Stimulated activated CD4-positive, alpha-beta T cell treated with anti-CD3 and anti-CD28 coated beads, Interleukin-4, amount 100 ng/mL, for 48 hours (primary cell): ENCODE measurements at places on chromosomes 1 and 21.

GRCh38 chr1:64663668-64664067 is 81.2 kb upstream of the RAVER2 start:
- DNase-seq: no peak

DNA sequence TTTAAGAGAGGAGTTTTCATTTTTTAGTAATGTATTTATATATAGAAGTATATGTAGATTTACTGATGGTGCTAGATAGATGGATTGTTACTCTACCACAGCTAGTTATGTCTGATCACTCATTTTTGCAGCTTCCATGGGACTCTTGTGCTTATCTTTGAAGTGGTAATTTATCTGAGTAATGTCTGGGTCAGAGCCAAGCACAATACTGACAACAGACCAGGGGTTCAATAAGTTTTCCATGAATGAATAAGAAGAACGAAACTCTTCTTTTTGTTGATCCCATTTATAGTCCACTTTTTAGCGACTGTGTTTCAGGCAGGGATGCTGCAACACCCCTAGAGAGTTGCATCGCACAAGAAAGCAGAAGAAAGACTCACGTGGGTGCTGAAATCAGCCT is 935.2 kb downstream of the PLA2G4A start:
- no peak for DNase-seq

- no peak for DNase-seq
Measured at GRCh38 chr21:28325618-28326017, 667.1 kb downstream of the LTN1 start.

DNA sequence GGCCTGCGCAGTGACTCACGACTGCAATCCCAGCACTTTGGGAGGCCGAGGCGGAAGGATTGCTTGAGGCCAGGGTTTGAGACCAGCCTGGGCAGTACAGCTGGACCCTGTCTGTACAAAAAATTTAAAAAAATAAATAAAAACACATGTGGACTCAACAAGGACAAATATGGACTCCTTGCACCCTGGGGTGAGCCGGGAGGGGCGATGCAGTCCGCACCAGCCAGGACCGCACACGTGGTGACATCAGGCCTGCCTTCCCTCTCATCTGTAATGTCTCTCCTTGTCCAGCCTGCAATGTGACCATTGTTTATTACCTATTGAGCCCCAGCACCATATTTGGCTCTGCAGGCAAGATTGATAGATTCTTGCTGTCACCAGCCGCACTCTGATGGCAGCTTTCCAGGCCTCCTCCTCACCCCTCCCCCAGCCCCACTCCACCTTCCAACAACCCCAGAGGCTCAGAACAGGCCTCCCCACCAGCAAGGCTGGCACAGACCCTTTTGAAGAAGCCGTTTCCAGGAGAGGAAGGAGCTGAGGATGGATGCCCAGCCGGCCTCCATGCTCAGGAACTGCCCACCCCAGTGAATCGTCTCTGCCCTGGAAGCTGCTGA is 55.2 kb downstream of the IRF2BP2 start:
- DNase-seq: no peak

GRCh38 chr1:222634180-222635013 is 16.5 kb downstream of the MIA3 start:
- DNase-seq: peak; percentile 58

GRCh38 chr1:162485236-162485635 is 12.4 kb upstream of the UHMK1 start:
- no peak for DNase-seq

GRCh38 chr1:208198236-208198635 is 45.9 kb downstream of the PLXNA2 start:
- no peak for DNase-seq

DNA sequence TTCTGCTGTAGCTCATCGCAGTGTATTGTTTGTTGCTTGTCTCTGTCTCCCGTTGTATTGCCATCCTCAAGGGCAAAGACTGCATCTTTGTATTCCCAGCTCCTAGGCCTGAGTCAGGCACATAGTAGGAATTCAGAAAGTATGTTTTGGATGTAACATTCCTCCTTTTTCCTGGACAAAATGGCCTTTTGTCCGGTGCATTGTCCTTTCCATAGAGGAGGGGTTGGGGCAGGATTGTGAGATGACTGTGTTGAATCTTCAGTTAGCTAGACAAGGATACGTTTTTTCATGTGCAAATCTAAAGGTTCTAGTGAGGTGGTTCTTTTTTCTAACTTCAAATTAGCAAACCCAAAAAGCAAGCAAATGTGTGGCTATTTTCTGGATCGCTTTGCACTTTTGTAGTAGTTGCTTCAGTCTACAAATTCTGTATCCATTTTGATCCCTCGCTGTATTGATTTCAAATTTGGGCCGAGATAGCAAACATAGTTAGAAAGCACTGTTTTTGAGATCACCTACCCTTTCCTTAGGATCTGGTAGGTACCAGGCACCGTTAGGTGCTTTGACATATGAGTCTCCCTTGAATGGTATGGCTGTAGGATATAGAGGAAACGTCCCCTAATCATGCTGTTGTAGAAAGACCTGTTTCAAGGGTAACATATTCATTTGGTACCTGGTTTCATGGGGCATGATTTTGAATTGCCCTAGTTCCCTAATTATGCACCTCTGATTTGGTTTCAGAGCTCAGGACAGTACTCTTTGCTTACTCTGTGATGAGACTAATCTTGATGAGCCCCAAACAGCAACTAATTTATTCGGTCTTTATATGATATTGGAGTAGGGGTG is 1.2 kb downstream of the PPP1R8 start:
- no peak for DNase-seq

DNA sequence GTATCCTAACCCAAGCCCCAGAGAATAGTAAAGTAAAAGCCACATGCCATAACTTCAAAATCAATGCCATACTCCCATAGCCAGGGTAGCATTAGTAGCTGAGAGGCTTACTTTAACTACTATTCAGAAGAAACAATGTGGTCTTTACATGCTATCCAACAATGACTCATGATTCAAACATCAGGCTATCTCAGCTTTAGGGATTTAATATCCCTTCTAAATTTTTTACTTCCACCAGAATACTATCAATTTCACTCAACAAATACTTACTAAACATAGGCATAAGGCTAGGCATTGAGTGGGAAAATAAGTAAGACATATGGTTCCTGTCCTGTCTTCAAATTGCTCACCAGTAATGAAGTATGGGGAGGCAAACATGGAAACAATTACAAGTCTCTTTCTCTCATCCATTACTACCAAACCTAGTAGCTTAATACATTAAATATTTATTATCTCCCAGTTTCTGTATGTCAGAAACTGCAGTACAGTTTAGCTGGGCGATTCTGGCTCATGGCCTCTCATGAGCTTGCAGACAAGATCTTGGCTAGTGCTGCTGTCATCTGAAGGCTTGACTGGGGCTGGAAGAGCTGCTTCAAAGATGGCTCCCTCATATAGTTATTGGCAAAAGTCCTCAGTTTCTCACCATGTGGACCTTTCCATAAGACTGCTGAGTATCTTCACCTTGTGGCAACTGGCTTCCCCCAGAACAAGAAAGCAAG is 30.7 kb downstream of the EVI5 start:
- DNase-seq: no peak

DNA sequence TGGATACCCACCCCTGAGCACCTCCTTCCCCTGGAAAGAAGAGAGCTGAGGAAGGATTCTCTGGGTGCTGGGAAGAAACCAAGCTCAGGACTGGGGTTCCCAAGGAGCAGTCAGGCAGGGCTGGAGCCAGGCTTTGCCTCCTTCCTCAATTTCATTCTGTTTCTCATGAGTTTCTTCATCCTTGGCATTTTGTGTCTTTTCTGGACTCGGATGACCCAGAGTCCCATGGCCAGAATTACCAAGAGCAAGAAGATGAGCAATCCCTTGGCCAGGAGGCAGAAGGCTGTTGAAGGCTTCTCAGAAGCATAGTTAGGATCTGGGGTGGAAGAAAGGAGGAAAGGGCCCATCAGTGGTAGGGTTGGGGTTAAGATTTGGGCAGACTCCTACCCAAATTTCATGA is 2.5 kb downstream of the SLAMF9 start:
- no peak for DNase-seq

- DNase-seq: no peak
Measured at GRCh38 chr1:12047120-12047876, 15.8 kb upstream of the TNFRSF8 start.

DNA sequence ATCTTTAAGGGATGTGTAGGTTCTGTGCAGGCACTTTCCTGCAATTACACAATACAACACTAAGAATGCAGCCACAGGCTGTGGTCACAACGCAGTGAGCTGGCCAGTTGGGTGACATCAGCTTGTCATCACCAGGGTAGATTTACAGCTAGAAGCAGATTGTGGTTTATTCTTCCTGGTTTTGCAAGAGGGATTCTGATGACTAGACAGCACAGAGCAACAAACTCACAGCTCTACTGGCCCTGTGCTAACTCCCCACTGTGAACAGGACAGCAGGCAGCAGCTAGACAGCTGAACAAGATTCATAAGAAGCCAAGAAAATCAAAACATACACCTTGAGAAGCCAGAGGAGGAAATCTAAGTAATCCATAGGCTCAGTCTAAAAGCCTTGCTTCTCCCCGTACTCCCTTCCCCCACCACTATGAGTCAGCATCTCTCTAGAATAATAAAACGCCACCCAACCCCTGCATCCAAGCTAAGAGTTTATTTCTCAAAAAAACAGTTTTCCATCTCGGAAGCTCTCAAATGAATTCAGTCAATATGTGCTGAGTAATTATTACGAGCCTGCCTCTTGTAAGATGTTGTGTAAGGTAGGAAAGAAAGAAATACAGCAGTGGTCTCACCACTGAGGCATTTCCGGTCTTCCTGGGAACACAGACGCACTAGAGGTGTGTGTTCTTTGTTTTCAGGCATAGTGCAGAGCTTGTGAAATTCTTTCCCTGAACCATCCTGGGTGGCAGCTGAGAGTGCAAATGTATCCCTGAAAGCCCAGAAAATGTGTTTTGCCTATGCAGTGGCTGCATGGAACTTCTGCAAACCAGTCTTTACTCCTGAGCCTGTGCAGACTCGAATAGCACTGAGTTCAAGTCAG is 162.8 kb downstream of the NTPCR start:
- peak; percentile 12 for DNase-seq

GRCh38 chr1:155012776-155013602 is 10.4 kb downstream of the ZBTB7B start:
- DNase-seq: no peak

DNA sequence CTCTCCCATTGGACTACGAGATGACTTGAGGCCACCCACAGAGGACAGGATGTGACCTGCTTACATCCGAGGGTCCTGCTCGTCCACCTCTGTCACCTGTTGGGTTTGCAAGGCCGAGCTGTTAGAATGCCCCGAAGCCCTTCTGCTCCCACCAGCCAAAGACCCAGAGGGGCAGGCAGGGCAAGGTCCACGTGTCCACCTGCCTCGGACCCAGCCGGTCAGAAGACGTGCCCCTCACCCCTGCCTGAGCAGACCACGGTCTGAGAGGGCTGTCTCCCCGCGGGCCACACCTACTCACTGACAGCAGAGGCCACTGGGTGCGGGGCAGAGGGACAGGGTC is 30.3 kb upstream of the TRAPPC10 start:
- DNase-seq: no peak

- no peak for DNase-seq
Measured at GRCh38 chr21:25887646-25888306, 153.0 kb downstream of the GABPA start.

DNA sequence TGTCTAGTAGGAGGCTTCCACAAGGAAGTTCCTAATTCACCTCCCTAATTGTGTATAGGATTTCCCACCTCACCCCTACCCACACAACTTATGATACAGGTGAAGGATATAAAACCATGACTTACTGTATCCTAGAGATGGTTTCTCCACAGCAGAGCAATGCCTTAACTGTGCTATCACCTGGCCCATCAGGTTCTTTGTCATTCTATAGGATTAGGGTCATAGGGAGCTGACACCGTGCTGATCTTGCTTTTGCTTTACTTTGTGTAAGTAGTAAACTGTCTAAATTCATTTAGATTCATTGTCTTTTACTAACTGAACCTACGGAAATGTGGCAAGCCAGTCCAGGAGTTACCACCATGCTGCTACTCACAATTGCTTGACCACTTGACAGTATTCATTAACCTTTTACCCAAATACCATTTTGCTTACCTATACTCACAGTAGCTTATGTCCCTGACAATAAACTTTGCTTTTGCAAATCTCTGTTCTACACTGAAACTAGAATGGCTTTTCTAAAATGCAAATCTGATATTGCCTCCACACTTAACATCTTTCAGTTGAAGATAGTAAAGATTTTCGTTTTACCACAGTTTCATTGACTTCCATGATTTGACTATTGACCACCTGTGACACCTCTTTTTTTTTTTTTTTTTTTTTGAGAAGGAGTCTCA is 147.6 kb downstream of the IFI44 start:
- no peak for DNase-seq

DNA sequence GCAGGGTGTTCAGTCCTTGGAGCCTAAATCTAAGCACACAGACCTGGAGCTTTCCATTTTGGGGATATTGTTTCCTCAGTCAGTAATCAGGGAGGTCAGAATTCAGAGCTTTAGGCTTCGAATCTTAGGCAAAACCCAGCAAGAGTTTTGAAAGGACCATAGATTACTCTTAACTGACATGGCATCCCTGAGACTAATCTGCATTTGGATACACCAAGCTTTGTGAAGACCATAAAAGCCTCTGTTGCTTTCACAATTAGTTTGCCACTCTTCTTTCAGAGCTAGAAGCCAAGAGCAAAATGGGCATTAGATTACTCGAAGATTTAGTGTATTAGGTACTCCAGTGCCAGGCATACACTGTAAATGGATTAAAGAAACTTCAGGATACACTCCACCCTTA is 131.8 kb upstream of the GREM2 start:
- no peak for DNase-seq

DNA sequence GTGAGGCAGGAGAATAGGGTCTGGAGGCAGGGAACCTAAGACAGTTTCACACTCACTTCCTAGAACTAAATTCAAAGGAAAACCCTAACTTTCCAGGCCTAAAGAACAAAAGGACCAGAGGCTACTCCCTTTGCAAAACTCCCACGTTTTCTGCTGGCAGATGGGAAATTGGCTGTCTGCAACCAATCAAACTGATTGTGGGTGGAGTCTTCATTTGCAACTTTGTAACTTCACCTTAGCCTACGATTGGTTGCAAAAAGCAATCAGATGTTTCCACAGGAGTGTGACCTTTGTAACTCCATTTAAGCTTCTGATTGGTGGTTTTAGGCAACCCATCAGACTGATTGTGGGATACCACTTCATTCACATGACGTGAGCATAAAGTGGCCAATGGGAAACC is 19.7 kb upstream of the GNG4 start:
- no peak for DNase-seq

GRCh38 chr1:195076682-195077081 is 1531.6 kb downstream of the KCNT2 start:
- DNase-seq: no peak

DNA sequence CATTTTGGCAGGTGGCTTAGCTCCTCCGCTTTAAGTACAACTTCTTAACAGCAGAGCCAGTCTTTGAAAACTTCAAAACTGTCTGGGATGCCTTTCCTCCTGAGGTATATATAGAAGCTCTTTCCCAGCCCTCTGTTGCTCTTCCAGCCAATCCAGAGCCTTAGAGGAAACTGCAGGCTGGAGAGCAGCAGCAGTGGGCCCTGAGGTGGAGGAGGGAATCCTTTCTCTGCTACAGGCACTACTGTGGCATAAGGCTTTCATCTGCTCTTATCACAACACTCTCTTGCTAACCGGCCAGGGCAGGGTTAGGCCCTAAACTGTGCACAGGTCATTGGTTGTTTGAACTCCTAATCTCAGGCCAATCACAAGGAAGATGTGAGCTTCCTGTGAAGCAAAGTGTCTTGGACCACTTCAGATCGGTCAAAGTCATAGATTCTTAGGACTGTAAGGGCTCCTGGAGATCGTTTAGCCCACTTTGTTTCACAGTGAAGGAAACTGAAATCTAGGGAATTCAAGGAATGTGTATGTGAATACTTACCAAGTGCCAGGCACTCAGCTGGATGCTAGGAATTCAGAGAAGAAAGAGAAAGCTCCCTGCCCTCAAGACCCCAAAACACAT is at the start of gene RGS5:
Gene RGS5 (minus strand): TSS at position 84 of the 619 bp plus-strand sequence. CDS start 81 bp downstream, at position 3.
- no peak for DNase-seq

GRCh38 chr1:203771901-203772301 is 6.9 kb downstream of the LAX1 start:
- DNase-seq: no peak
